ENCODE measurements at places on chromosomes 7 and 10. TPM values are rescaled to one million over a fixed set of nuclear protein-coding genes. Genes with fewer than 3 reads are reported as not detected.
A peak's percentile ranks its signal among the peaks of the same experiment; 100 is the strongest.

- no peak for DNase-seq
Measured at GRCh38 chr7:79361214-79361613, 92.3 kb downstream of the MAGI2 start.

GRCh38 chr7:150733482-150734095 lies 3.6 kb upstream of the GIMAP5 start:
- DNase-seq, result no peak

GRCh38 chr7:39304178-39304577 lies 262.0 kb upstream of the YAE1 start:
- DNase-seq, result no peak

DNA sequence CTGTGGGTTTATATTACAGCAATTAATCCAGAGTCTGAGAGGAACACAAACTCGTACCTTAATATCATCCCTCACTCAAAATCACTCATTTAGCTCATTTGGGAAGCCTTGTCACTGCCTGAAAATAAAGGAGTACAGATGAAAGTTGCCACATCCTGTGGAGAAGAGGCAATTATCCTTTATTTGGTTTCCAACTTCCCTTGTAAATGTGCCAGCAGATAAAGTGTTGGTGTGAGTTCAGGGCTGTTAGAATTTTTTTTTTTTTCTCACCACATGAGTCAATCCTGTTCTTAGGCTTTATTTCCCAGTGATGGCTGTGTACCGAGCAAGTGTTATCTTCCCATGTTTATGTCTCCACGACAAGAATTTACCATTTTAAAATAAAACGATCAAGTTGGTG lies 99.0 kb upstream of the SMIM30 start:
- no peak for DNase-seq

- DNase-seq, result no peak
Measured at GRCh38 chr10:12712293-12712983, 289.1 kb downstream of the CCDC3 start.

The PRRT4 gene
- total RNA-seq, result 2.7 TPM

- no peak for DNase-seq
Measured at GRCh38 chr10:101489355-101489754, 98.7 kb downstream of the POLL start.

DNA sequence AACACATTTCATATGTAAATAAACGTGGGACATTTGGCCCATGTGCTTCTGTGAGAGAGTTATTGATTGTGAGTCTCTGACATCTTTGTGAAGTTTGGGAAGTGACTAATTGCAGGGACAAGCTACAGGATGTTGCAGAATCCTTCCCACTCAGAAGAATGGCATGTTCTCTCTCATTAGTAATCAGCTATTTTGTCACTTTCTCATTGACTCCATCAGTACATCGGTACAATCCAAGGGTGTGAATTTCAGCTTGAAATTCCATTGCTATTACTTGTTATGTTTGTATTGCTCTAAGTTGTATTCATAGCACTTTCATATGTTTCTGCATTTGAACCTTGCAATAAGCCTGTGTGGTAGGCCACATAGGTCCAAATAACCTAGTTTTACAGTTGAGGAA lies 100.0 kb upstream of the KCNMA1 start:
- DNase-seq, result no peak

The ZP3 gene
- 1.4 TPM for total RNA-seq

GRCh38 chr10:97584060-97584797 lies at the start of gene HOGA1:
Gene HOGA1 (plus strand): TSS chr10:97584389. CDS start chr10:97584704, 315 bp downstream.
- DNase-seq, result peak; percentile 82

The CCDC3 gene
- total RNA-seq, result 12.8 TPM

GRCh38 chr10:27719052-27719451 lies 26.6 kb downstream of the MKX start:
- no peak for DNase-seq

- no peak for DNase-seq
Measured at GRCh38 chr7:136874393-136875032, 6.1 kb downstream of the CHRM2 start.

GRCh38 chr10:129704786-129705525 lies 237.9 kb downstream of the MGMT start:
- DNase-seq, result no peak

The PNLIP gene
- not detected for total RNA-seq

DNA sequence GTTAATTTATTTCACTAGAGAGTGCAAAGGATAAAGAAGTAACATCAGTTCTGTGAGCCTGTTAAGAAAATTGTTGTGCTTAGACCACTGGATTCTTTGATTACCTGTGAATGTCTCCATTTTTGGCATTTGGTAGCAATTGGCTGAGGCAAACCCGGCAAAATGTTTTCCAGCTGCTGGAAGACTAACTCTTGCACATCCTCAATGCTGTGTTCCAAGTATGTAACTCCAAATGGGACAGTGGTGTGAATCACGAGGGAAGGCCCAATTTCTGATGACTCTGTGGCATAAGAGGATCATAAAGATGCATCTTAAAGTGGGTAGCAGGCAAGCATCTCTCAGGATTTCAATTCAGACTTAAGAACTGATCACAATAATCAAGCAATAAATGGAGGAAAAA lies 268.8 kb downstream of the RNLS start:
- DNase-seq, result no peak

DNA sequence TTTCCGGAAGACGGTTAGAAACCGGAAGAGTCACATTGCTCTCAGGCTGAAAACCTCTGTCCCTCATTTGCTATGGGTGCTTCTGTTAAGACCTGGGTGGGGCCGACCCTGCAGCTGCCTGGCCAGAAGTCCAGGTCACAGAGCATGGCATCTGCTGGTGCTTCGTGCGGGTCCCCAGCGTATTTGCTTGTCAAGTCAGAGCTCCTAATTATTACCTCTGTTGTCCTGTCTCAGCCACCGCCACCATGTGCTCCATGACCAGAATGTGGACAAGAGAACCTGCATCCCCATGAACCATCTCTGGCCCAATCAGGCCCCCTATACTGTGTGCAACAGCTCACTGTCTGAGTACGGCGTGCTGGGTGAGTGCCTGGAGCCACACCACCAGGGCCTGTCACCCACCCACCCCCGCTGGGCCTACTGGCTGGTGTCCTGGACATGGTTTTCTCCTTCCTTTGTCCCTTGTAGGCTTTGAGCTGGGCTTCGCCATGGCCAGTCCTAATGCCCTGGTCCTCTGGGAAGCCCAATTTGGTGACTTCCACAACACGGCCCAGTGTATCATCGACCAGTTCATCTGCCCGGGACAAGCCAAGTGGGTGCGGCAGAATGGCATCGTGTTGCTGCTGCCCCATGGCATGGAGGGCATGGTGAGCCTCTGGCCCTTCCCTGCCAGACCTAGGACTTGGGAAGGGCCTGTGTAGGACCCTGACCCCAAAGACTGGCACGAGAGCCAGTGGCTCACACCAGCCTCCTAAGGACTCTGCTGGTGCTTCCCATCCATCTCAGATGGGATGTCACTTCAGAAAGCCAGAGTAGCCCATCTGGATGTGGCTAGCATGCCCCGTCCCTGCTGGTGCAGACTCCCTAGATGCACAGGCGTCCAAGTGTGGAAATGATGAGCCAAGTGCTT lies 51.3 kb upstream of the ZMIZ2 start:
- DNase-seq, result no peak

DNA sequence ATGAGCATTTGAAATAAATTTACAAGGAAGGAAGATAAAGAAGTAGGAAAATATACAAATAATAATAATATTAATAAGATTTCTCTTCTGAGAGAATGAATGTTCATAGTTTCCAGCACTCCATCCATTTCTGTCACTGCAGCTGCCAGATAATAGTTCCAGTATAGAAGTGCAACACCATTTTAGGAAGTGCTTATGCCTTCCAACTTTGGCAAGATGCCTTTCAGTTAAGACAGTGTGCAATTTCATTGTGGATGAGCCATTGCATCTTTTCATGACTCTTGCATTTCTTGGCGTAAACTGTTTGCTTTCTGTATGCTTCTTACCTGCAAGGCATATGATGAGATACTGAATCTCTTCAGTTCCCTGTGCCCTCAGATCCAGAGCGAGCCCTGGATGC lies 185.0 kb downstream of the PDE1C start:
- DNase-seq, result no peak

DNA sequence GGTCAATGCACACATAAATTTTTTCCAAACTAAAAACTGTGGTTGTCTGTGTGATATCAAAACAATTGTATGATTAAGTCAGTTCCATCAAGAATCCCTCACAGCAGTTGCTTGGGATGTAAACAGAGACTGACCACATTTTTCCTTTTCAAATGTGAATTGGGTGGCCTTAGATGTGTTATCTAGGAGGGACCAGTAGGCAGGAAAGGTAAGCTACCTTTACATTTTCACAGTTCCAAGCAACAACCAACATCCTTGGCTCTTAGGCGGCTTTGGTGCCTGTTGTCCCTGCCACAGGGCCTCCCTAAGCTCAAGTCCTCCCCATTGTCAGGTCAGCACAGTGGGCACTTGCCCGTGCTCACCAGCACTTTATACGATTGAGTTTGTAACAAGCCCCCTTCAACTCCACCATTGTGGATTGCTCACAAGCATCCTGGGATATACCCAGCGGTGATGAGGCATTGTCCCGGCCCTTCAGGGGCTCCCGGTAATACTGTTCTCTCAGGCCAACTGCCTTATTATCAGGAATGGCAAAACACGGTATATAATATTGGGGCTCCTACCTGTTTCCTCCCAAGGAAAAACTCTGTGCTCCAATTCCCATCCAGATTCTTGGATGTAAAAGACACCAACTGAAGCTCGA lies 114.9 kb upstream of the ANKRD1 start:
- DNase-seq, result no peak

The IL6 gene
- total RNA-seq, result not detected

DNA sequence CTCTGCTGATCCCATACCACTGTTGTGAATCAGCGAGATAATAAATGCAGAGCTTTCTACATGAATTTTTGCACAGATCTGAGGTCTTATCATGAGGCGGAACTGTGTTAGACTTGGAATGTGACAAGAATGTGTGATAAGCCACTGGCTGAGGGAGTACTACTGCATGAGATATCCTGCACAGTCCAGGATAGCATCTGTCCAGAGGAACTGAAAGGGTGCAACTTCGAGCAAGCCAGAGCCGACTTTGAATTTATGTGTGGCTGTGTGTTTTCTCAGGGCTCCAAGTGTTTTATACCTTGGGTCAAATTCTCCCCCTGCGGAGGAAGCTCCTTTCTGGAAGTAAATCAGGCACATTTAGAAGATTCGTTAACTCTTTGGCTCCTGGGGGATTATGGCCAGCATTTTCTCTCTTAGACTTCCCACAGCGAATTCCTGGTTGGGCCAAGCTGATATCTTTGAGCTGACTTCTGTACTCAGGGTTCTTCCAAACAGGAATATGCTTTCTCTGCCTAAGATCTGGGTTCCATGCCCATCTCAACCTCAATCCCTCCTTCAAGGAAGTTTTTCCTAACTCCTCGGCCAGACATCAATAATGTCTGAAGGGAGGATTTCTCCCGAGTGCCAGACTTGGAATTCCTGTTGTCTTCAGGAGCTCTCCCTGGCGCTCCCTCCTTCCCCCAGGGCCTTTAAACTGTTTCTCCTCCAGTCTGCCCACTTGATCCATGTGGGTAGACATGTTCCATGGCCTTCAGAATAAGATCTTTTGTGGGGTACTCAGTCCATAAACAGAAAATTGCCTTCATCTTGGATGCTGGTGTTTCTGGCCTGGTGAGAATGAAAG lies 2.5 kb upstream of the MEST start:
- DNase-seq, result no peak

The FAM24B gene
- 3.9 TPM for total RNA-seq

DNA sequence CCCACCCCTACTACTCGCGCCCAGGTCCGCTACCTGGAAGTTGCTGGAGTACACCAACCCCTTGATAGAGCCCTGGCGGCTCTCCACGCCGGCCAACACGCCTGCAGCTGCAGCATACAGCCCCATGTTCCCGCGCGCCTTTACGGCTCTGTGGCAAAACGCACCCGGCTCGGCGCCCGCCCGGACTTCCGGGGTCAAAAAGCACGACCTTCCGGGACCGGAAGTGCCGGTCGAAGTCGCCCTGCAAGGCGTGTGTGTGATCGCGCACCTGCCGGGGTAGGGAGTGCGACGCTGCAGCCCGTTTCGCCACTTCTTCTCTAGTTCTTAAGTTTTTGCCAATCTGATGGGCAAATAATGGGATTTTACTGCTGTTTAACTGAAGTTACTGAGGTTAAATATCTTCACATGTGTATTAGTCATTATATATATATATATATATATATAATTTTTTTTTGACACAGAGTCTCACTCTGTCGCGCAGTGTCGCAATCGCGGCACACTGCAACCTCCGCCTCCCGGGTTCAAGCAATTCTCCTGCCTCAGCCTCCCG lies at the start of gene NSUN5:
Gene NSUN5 (minus strand): TSS at position 162 of the 550 bp plus-strand sequence. CDS start 36 bp downstream, at position 126.
- DNase-seq, result peak; percentile 75

DNA sequence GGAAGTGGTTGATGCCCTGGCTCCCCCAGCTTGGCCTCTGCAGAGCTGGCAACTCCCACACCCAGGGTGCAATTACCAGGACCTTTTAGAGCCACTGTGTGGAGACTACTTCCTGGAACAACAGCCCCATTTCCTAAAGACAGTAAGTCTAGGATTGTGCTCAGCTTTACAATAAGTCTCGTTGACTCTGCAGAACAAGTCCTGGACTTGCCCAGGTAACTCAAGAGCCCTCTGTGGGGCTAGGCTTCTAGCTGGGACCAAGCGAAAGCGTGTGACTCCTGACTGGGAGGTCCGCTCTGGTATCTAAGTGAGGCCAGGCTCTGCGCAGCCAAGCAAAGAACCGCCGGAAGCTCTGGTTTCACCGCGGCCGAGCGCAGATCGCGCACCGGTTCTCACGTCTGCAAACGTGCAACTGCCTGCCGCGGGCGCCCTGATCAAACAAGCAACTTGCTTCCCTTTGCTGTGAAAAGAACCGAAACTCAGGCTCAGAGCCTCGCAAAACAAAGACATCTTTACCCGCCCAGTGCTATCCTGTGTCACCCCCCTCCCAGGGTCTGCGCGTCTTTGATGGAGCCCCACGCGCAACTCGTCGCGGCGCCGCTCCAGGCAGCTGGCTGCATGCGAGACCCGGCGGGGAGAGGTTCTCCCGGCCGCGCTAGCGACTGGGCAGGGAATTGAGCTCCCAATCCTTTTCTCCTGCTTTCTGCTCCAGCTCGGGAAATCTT lies 4.4 kb upstream of the PDLIM1 start:
- peak; percentile 16 for DNase-seq

DNA sequence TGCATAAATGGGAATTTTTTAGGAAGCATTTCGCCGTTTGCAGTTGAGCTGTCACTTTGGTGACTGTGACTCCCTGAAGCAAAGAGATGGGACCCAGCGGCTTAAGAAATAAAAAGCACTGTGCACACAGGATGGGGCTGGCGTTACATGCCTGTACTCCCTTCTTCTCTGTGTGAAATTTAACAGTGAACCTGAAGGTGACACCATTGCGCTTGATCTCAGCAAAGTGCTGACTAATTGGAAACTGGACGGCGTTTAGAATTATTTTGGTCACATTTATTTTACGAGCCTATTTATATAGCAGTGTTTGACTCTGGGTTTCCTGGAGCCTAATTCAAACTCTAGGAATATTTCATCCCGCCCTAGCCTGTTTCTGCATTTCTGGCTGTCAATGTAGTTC lies 146.2 kb downstream of the PAXIP1 start:
- DNase-seq, result no peak

GRCh38 chr10:75640803-75641202 lies 209.4 kb downstream of the LRMDA start:
- no peak for DNase-seq

The SAMD9 gene
- 3.3 TPM for total RNA-seq

GRCh38 chr7:55018361-55019190 lies at the start of gene EGFR:
Gene EGFR (plus strand): TSS chr7:55019017. CDS start chr7:55019278, 261 bp downstream.
- DNase-seq, result peak; percentile 39

All from occipital lobe (tissue), 3 donors.